ENCODE measurements at places on chromosomes 7 and 10.

- peak; percentile 40 for DNase-seq
These were observed 15.9 kb upstream of the ADCK2 start for GRCh38 chr7:140656548-140657515.

- DNase-seq: no peak
These were observed 2.1 kb downstream of the CPED1 start for GRCh38 chr7:120990468-120991118.

DNA sequence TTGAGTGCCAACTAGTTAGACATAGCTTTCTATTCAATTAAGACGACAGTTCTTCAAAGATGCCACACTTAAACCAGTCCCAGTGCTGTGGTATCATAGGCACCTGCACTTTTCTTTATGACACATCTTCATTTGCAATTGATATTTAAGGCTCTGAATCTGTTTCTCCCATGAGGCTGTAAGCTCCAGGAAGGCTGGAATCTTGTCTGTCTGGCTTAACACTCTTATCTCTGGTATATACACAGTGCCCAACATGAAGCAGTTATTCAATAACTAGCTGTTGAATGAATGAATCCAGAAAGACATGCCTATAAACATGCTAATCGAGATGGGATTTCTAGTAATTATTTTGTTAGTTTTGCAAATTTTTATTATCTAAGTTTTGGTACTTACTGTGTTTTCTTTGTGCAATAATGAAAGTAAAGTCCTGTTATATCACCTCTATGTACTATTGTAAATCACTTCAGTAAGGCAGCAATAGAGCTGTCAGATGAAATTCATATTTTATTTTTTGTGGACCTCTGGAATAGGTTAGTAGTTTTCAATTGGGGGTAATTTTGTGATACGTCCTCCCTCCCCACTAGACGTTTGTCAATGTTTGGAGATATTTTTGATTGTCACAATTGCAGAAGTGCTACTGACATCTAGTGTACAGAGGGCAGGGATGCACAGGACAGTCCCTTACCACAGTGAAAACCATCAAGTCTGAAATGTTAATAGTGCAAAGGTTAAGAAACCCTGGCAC is 51.3 kb upstream of the STEAP4 start:
- DNase-seq: peak; percentile 25

- DNase-seq: no peak
These were observed 104.6 kb downstream of the SORCS1 start for GRCh38 chr10:107059872-107060271.

DNA sequence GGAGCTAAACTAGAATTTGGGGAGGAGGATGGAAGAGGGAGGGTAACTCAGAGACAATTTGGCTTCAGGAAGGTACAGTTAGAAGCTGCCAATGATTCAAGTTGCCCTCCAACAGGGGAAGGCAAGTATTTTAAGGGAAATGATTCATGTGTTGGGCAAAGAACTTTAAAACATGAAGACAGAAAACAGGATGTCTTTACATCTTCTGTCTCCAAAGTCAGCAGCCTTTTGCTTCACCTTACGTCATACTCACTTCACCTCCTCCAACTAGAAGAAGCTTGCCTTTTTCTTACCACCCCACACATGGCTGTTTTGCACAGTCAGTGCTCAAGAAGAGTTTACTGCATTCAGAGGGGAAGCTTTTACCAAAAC is 36.1 kb downstream of the PPP1R3C start:
- DNase-seq: peak; percentile 89

GRCh38 chr10:86192691-86193090 is 173.9 kb downstream of the GRID1 start:
- DNase-seq: no peak

GRCh38 chr10:43249151-43249961 is 17.5 kb downstream of the RASGEF1A start:
- no peak for DNase-seq

DNA sequence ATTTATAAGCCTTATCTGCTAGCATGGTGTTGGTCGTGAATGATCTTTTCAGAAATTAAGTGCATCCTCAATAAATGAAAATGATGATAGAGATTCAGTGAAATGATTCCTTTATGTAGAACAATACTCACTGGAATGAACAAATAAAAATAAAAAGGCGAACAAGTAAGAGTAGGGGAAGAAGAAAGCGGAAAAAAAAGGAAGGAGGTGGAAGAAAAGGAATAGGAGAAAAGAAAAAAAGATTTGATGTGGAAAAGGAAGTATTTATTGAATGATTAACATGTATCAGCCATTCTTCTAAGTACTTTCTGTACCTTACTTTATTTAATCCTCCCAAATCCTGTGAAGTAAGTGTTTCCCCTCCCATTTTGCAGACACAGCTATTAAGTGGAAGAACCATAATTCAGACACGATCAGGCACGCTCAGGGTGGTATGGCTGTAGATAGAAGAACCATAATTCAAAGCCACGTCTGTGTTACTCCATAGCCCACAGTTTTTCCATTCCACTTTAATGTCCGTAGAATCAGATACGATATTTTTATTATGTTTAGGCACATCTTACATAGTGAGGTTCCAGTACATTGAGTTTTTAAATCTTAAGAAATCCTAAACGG is 156.2 kb upstream of the LAMB4 start:
- DNase-seq: no peak

DNA sequence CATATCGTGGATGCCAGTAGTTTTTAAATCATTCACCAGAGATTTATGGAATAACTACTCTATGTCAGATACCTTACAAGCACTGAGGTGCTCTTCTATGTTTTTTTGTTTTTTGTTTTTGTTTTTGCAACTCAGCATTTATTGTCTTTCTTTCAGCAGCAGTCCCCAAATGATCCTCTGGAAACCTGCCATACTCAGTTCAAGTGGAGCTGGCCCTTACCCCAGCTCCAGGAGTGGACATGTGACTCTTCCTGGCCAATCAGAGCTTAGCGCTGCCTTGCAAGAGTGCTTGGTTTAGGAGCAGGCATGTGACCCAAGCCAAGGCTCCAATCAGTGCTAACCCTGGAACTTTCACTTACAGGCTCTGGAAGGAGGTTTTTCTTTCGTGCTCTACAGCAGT is 356.6 kb upstream of the ZMIZ1 start:
- no peak for DNase-seq

DNA sequence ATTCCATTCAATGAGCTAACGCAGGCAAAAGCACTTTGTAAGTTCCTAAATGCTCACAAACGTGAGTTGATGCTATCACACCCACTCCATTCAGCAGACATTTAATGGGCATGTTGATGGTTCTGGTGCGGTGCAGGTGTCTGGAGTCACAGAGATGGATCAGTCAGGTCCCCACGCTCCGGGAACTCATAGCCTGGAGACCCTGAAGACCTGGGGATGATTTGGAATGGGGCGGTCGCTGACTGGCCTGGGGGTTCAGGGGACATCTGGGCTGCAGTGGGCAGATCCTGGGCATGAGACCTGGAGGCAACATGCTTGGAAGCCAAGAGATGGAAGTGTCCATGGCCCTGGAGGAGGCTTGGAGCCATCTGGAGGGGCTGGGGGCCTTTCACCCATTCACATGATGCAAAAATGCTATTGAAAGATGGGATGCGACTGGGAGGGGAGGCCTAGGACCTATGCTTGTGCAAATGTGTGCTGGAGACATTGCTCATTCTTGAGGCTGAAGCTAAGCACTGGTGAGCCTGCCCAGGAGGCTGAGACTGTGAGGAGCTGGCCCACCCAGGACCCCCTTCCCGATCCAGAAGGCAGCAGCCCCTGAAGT is 522.6 kb downstream of the GLRX3 start:
- DNase-seq: no peak

GRCh38 chr7:47734949-47735291 is 153.0 kb upstream of the TNS3 start:
- no peak for DNase-seq

DNA sequence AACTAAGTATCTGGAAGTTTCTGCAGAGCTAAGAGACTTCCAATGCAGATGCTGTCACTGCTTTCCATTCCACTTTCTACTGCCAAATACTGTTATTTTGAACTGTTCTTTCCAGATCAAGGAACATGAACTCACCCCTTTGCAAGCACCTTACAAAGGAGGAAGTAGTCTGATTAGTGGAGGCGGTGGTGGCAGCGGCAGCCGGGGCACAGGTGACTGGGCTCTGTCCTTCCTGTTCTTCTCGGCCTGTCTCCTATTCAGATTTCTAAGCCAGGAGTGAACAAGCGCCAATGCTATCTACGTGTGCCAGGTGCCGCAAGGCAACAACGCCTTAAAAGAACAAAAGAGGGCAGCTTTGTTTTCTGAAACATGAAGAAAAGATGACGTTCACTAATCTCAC is 44.9 kb downstream of the BEND7 start:
- no peak for DNase-seq

DNA sequence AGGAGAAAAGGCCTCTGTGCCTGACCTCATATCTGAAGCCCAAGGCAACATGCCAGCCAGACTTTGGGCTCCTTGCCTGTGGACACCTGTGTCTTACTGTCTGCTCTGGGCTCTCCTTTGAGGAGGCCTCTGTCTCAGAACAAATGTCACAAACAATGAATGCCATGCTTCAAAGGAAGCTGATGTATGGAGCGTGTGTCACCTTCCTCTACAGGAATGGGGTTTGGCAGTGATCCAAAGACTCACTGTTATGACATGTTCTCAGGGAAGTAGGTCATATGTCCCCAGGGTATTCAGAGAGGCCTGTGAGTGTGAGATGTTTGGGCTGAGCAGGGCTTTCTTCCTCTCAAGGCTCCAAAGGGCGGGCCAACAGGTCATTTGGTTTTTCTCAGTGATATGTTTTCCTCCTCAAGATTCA is 38.4 kb downstream of the PTPRE start:
- peak; percentile 99 for DNase-seq

- peak; percentile 76 for DNase-seq
These were observed 31.6 kb downstream of the TMEM120A start for GRCh38 chr7:75962607-75963380.

All from dermis microvascular lymphatic vessel endothelial cell (primary cell).